ENCODE measurements at places on chromosomes 2 and 18. TPM values are rescaled to one million over a fixed set of nuclear protein-coding genes. Genes with fewer than 3 reads are reported as not detected.

DNA sequence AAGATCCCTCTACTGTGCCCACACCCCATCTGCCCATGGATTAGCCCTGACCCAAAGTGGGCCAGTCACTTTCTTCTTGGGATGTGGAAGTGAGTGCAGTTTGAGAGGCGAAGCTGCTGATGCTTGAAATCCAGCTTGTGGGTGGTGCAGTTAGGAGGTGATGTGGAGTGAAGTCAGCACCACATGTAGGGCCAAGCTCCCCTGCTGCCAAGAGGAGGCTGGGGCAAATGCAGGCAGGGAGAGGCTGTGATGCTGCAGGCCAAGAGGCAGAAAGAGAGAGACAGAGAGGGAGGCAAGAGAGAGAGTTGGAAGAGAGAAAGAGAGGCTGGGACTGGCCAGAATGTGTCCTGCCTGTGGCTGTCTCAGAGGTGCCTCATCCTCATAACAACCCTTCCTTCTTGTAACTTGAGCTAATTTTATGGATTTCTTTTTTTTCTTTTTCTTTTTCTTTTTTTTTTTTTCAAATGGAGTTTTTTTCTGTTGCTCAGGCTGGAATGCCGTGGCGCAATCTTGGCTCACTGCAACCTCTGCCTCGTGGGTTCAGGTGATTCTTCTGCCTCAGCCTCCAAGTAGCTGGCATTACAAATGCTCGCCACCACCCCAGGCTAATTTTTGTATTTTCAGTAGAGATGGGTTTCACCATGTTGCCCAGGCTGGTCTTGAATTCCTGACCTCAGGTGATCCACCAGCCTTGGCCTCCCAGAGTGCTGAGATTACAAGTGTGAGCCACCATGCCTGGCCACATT lies 35.3 kb upstream of the CAB39 start:
- no peaks in the 10 kb centered on the region for H3K27me3 ChIP-seq
- no peaks in the 10 kb centered on the region for H3K4me1 ChIP-seq
- no peak overlapping the region for H3K4me3 ChIP-seq
- no peak for DNase-seq
- no peaks in the 10 kb centered on the region for H3K36me3 ChIP-seq

GRCh38 chr2:96145036-96145847 lies at the start of gene DUSP2:
Gene DUSP2, minus strand, starts transcription at chr2:96145440. Its CDS starts 86 bp downstream, at chr2:96145354.
- peaks cover 6% of the 10 kb centered on the region for H3K4me1 ChIP-seq
- no peaks in the 10 kb centered on the region for H3K36me3 ChIP-seq
- peak within 1 kb of the TSS; percentile 45 for H3K4me3 ChIP-seq
- peak; percentile 46 for DNase-seq
- no peaks in the 10 kb centered on the region for H3K27me3 ChIP-seq

Gene TEKT4
- 0.72 TPM for total RNA-seq

Gene IL1RN
- 0.43 TPM for total RNA-seq

Gene GLI2
- total RNA-seq, result 38.9 TPM
